Activated CD4-positive, alpha-beta T cell treated with anti-CD3 and anti-CD28 coated beads for 24 hours (primary cell): ENCODE measurements at places on chromosomes 2 and 18.
A peak's percentile ranks its signal among the peaks of the same experiment; 100 is the strongest.

DNA sequence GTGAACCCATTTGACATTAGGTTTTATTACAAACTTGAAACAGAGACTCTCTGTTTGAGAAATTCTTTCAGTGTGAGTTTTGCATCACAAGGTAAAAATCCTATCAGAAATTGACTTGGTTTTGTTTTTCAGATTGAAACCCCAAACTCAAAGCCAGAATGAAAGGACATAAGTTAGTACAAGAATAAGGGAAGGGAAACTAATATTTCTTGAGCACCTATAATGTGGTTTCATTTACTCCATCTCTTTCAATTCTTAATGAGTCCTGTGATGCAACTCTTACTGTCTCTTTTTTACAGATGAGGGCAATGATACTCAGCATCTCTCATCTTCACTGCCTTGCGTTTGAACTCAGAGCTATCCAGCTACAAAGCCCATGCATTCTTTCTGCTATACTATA, 210.0 kb upstream of the SIX3 start:
- DNase-seq: no peak

DNA sequence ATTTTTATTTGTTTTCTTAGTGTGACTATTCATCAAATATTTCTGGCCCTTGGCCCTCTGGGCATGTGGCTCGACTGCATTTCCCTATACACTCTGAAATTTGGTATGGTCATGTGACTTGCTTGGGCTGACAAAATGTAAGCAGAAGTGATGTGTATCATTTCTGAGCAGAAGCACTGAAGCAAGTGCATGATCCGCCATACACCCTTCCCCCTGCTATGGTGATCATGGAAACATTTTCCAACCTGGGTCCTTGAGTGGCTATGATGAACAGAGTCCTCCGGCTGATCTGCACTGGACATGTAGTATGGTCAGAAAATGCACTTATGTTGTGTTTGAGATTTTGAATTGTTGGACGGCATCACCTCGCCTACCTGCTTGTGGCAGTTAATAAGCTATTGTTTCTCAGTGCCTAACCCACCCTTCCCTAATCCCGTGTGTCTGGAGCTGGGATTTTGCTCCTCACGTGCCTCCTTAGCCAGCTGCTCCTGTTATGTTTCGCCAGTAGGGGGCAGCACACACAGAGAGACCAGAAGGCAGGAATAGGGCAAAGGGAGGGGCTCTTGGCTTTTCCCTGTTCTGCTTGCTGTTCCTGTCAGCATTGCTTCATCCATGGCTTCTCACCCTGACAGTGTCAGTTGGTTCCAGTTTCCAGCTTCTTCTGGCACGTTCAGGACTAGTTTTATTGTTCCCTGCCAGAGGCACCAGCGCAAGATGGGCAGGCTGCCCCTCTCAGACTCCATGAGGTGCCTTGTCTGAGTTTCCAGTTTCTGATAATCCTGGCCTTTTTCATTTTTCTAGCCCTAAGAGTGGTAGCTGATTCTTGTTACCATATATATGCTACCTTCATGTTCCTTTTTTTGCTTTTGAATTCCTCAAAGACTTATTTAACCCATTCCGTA, 207.4 kb downstream of the ARL6IP6 start:
- peak; percentile 3 for DNase-seq

GRCh38 chr2:42214669-42215068, 45.5 kb downstream of the EML4 start:
- DNase-seq: no peak

GRCh38 chr2:232088771-232089170, 127.3 kb downstream of the DIS3L2 start:
- DNase-seq: no peak

GRCh38 chr2:8554296-8554806, 127.5 kb upstream of the ID2 start:
- DNase-seq: no peak

- no peak for DNase-seq
Observed at GRCh38 chr18:47418746-47419145, 167.3 kb upstream of the SKOR2 start.

DNA sequence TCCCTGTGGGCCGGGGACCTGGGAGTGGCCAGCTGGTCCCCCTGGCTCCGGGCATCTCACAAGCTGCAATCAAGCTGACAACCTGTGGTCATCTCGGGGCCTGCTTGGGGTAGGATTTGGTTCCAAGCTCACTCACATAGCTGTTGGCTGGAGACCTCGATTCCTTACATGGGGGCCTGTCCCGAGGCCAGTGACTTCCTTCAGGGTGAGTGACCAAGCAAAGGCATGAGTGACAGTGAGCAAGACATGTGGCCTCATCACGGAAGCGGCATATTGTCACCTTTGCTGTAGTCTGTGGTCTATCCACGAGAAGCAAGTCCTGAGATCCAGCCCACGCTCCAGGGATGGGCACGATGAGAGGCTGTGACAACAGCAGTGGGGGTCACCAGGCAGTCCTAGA, 131.4 kb upstream of the ID2 start:
- DNase-seq: no peak

DNA sequence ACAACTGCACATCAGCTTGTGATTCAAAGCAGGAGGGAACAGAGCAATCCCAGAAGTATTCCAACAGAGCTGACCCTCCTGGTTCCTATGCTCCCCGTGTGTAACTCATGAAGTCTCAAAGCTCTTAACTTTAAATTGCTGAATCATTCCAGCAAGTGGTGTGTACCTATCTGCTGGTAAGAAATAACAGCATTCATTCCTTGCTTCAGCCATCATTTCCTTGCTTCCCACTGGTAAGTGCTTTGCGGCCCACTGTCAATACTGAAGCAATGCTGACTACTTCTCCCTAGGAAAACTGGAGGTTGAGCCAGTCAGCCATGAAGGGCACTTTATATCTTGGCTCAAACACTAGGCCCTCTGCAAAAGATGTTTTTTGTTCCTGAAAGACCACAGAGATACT, 222.4 kb downstream of the EXOC6B start:
- DNase-seq: no peak

- no peak for DNase-seq
Observed at GRCh38 chr2:64632835-64633819, 20.6 kb downstream of the SERTAD2 start.
